Stimulated activated CD8-positive, alpha-beta memory T cell treated with anti-CD3 and anti-CD28 coated beads, Interleukin-12 subunit alpha, Interleukin-12 subunit beta, amount 100 ng/mL, for 4 hours (primary cell): ENCODE measurements at places on chromosomes 4 and X.

DNA sequence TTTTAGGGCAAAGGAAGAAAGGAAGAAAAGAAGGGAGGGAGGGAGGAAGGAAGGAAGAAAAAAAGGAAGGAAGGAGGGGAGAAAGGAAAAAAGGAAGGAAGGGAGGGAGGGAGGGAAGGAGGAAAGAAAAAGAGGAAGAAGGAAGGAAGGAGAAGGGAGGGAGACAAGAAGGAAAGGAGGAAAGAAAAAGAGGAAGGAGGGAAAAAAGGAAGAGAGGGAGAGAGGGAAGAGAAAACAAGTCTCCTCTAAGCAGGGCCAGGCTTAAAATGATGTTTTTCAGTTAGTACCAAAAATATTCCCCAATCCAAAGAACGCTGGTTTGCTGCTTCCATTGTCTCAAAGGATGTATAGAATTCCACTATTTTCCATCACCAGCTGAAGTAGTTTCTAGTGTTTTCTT is 2.0 kb downstream of the TIGD4 start:
- no peak for DNase-seq

- DNase-seq = no peak
These were observed 84.5 kb upstream of the DKK2 start for GRCh38 chr4:107120661-107121060.

DNA sequence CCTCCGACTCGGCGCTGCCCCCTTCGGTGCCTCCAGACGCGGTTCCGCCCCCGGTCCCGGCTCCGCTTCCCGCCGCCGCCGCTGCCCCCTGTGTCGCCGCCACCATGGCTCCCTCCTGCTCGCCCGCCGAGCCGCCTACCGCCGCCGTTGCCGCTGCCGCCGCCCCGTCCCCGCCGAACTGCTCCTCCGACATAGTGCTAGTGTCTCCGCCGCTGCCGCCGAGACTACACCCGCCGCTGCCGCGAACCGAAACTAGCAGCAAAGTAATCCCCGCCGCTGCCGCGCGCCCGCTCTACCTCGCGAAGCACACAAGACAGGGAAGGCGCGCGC is 340 bp downstream of the HNRNPD start:
- no peak for DNase-seq

DNA sequence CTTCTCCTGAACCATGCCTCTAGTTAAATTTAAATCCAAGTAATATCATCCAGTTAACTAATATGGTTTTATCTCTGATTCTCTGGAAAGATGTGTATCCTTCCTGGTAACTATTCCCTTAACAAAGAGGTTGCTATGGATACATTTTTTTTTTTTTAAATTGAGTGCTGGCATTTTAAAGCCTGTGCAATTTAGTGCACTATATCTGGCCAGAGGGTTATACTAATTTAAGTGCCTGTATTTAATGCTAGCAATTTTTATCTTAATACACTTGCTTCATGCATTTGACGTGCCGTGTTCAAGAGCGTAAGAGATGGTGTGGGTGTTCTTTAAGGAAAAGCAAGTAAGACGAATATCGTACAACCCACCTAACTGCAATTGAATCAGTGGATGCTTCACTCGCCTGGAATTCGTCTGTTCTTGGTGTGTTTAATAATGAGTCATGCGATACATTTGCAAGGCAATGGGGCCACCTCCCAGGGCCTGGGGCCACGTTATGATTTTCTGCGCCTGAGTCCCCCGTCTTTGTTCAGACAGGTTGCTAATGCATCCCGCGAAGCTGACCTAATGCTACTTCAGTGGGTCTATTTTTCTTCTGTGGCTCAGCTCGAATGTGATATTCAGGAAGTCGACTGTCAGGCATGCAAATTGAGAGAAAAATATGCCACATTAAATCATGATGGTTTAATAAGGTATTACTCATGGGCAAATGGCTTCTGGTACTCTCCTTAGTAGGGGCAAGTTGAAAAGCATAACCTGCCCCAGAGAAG is 14.2 kb upstream of the MID1 start:
- no peak for DNase-seq

DNA sequence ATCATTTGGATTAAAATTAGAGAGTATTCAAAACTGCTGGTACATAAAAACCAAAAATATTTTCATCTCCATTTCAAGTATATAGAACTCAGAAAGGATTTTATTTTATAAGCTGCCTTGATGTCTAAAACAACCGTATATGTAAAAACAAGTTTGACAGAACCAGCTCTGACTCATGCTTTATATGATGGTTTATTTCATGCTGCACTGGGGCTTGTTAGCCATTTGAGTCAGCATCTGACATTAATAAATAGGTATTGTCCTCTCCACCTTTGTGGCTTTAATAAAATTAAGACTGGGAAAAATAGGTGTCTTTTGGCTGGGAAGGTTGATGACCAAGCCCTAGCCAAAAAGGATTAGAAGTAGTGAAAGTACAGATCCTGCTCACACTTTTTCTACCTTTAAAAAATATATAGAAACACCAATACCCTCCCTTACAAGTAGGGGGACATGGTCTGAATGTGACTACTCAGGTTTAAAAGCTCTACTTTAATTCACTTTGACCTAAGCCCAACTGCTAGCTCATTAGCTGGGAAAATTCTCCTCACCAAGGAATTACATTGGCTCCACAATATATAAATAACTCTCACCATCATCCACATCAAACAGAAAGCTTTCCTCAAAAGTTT is 228.1 kb downstream of the ADAMTS3 start:
- no peak for DNase-seq

GRCh38 chrX:13276991-13277390 is 42.9 kb downstream of the ATXN3L start:
- DNase-seq = no peak

DNA sequence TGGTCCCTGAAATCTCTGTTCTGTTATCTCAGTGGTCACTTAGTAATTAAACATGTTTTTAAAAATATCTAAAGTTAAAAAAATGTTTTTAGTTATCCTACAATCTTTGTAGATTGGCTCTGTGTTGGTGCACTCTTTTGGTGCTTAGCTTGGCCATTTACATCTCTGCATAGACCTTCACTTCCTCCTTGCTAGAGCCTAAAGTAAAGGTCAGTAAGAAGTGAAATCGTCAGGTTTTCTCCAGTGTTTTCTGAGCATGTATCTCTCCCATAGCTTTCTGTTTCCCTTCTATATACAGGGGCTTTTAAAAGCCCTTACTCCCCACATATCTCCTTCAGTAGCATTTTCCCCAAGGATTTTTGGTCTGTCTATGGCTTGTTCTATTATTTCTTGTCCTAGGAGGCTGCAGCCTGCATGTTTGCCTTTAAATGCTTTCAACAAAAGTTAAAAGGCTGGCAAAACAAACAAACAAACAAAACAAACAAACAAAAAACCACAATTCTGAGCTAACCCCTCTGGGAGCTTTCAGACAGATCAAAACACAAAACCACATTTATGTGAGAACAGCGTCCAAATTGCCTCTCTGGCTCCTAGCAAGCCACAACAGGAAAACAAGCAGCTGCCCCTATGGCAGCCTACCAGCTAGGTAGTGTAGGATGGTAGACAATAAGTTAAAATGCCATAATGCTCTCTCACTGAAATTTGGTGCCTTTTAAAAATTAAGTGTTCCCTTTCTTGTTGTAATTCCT is 27.3 kb upstream of the GPRASP2 start:
- DNase-seq = no peak

DNA sequence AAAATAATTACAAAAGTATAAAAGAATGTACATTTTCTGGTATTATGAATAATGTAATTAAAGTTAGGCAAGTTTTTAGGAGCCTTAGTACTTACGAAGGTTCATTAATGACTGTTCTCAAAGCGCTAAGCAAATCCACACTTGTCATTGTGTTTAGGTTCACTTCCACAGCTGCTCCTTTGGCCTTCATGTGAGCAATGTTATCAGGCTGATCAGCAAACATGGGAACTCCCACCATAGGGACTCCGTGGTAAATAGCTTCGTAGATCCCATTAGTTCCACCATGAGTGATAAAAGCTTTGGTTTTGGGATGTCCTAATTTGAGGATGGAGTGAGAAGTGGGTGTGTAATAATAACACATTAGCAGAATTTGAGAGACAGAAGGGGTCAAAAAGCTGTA is 45.1 kb downstream of the UGT2A2 start:
- DNase-seq = no peak

DNA sequence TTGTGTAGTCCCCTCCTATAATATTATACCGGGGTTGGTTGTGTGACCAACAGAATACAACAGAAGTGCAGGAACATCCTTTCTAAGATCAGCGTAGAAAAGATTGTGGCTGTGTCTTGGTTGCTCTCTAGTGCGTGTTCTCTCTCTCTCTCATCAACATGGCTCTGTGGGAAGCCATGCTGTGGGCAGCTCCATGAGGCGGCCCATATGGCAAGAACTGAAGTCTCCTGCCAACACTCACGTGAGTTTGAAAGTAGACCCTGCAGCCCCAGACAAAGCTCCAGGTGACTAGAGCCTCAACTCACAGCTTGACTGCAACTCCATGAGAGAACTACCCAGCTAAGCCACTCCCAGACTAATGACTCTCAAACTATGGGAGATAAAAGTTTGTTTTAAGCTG is 118.7 kb downstream of the TSPAN5 start:
- no peak for DNase-seq

DNA sequence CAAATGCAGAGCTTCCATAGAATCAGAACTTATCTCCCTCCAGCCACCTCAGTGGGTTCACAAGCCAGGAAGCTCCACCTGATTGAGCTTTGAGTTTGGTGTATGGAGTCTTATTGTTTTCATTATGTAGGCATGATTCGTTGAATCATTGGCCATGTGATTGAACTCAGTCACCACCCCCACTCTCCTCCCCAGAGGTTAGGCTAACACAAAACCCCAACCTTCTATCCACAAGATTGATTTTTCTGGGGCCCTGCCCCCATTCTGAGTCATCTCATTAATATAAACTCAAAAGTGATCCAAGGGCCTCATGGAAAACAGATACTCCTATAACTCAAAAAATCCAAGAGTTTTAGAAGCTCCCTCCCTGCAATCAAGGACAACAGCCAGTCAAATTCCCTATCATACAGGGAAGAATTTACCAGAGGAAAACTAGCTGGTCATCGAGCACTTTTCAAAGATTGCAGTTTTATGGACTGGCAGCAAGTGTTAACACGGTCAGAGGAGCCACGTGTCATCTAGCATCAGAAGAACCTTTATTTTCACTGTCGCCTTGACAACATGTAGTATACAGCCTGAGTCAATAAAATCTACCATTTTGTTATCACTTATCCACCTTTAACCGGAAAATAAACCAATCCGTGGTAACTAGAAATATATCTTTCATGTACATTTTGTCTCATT is 35.9 kb upstream of the GUCY1B1 start:
- no peak for DNase-seq
